ENCODE measurements at places on chromosomes 3 and 15.
A peak's percentile ranks its signal among the peaks of the same experiment; 100 is the strongest.

DNA sequence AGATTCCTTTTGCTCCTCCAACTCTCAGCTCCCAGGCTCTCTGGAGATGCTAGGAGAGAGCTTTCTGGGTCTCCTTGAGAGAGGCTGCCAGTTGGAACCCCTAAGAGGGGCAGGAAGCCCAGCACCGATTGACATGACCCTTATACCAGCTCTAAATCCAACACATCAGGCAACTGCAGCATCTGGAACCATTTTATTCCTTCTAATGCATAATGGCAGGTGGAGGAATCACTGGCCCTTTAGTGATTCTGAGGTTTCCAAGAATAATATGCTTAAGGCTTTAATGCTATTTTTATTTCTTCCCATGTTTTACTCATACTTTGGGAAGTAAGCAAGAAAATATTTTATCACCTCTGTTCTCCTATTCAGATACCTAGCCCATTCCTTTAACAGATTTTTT is 60.3 kb upstream of the TEX264 start:
- no peaks in the 10 kb centered on the region for H3K27me3 ChIP-seq
- no peak overlapping the region for H3K4me3 ChIP-seq
- no peaks in the 10 kb centered on the region for H3K36me3 ChIP-seq

DNA sequence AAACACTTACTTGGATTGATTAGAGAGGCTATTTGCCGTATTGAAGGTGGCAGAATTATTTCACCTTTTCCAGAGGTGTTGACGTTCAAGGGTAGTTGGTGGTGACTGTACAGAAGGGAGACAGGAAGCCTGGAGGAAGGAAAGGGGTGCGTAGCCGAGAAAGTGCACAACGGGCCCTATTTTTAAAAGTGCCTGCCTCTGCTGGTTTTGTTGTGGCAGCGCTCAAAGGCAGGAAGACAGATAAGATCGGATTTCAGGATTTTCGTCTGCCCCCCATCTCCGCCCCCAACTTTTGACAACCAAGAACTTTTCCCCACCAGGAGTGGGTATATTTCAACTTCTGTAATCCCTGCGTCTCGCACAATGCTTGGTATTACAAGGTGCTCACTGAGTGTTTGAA is 38.5 kb downstream of the SMAD3 start:
- H3K4me3 ChIP-seq, result no peak overlapping the region
- H3K4me1 ChIP-seq, result peaks cover 70% of the 10 kb centered on the region
- no peaks in the 10 kb centered on the region for H3K27me3 ChIP-seq
- no peak for DNase-seq

DNA sequence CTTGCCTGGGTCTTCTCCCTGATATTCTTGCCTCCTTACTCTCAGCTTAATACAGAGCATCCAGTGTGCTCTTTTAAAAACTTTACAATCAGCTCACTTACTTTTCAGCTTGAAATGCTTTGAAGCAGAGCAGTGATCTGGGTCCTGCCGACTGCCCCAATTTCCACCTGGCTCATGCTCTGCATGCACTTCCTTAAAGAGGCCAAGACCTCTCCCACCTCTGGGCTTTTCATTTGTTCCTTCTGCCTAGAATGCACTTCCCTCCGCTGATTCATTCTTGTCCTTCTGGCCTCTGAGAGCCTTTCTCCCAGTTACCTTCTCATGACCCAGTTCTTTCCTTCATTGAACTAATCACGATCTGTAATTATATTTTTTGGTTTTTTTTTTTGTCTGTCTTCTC is 1.9 kb upstream of the CCNDBP1 start:
- H3K36me3 ChIP-seq, result no peaks in the 10 kb centered on the region
- H3K27ac ChIP-seq, result no peak overlapping the region
- no peak overlapping the region for H3K4me3 ChIP-seq

GRCh38 chr3:50609763-50610085 is 1.9 kb downstream of the CISH start:
- no peak overlapping the region for H3K4me3 ChIP-seq
- H3K27ac ChIP-seq, result no peak overlapping the region
- no peaks in the 10 kb centered on the region for H3K27me3 ChIP-seq
- peaks cover 4% of the 10 kb centered on the region for H3K4me1 ChIP-seq
- DNase-seq, result no peak
- H3K36me3 ChIP-seq, result peaks cover 22% of the 10 kb centered on the region

DNA sequence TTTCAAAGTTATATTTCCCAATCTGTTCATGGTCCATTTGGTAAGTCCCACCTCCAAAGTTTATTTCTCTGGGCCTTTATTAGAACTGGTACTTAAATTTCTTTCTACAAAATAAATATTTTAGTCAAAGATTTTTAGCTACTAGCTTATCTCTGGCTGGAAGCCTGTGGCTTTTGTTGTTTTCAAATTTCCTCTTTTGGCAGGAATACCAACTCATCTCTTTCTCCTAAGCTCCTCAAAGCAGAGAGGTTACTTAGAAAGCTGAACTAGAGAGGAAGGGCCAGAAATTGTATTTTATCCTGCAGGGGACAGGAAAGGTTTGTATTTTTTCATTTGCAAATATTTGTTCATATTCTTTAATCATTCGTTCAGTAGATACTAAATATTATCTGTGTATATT is 227.8 kb downstream of the TBL1XR1 start:
- peaks cover 4% of the 10 kb centered on the region for H3K4me1 ChIP-seq
- no peak overlapping the region for H3K4me3 ChIP-seq
- H3K36me3 ChIP-seq, result no peaks in the 10 kb centered on the region
- no peak overlapping the region for H3K27ac ChIP-seq

GRCh38 chr15:94582368-94582767 is 351.0 kb downstream of the MCTP2 start:
- no peaks in the 10 kb centered on the region for H3K36me3 ChIP-seq
- no peaks in the 10 kb centered on the region for H3K27me3 ChIP-seq
- H3K4me1 ChIP-seq, result no peaks in the 10 kb centered on the region

DNA sequence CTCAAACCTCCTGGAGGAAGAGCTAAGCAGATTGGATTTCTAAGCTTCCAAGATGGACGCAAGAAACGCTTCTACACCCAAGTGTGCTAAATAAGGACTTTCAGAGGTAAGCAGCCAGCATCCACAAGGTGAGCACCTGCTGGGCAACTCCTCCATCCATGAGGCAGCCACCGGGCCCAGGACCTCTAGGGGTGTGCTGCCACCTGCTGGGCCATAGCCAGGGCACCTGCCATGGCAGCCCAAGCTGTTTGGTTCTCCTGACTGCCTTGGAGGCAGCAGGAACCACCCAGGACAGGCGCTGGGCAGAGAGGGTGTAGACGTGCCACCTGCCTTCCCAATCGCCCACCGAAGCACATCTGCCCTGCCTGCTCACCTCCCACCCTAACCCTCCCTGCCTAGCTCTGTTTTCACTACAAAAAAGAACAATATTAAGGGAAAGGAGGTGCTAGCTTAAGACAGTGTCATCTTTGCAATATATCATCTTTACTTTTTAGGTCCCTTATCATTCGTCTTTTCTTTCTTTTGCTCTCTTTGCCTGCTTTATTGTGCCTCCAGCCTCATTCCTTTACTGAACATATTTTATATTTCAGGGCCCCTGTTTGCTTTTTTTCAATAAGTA is 12.9 kb downstream of the C15orf62 start:
- H3K4me3 ChIP-seq, result no peak overlapping the region
- no peaks in the 10 kb centered on the region for H3K27me3 ChIP-seq
- H3K36me3 ChIP-seq, result peaks cover 14% of the 10 kb centered on the region
- DNase-seq, result no peak
- H3K4me1 ChIP-seq, result peaks cover 5% of the 10 kb centered on the region
- no peak overlapping the region for H3K27ac ChIP-seq

DNA sequence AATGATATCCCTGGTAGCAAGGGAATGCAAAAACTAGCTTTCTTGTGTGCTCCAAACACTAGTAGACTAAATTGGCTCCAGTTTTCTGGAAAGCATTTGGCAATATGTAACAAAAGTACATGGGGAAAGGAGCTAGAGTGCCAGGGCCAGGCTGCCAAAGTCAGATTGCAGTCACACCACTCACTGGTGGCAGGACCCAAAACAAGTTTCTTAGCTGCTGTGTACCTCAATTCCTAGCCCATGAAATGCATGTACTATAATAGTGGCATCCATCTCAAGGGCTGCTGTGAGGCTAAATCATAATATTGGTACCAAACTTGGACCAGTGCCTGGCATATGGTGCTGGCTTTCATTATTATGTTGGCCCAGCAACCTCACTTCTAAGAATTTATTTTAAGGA is 49.3 kb downstream of the CLDN18 start:
- DNase-seq, result no peak
- no peaks in the 10 kb centered on the region for H3K27me3 ChIP-seq
- no peak overlapping the region for H3K27ac ChIP-seq
- peaks cover 23% of the 10 kb centered on the region for H3K36me3 ChIP-seq
- peaks cover 18% of the 10 kb centered on the region for H3K4me1 ChIP-seq
- no peak overlapping the region for H3K4me3 ChIP-seq

DNA sequence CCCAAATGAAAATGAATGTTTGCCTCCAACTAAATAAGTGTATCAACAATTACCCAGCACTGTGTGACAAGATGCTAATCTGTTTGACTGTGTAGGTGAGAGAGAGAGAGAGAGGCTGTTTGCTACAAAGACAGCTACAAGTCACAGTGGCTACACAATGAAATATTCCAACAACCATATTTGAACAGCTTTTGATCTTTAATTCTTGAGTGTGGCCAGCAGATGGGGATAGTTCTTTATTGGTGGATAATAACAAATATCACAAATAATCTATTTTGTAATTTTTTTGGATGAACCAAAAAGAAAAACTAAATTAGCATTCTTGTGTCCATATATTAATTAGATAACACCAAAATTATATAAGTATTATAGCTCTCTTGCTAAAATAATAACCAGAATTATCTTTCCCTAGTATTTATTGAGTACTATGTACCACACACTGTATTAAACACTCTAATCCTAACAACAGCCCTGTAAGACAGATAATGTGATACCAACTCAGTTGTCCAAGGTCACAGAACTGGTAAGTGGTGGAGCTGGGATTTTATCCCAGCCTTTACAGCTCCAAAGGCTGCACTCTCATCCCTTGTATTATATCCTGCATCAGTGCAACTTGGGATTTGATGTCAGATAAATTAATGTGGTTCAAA is 61.9 kb upstream of the C3orf80 start:
- DNase-seq, result peak; percentile 47
- no peak overlapping the region for H3K4me3 ChIP-seq
- no peaks in the 10 kb centered on the region for H3K27me3 ChIP-seq
- no peak overlapping the region for H3K27ac ChIP-seq
- no peaks in the 10 kb centered on the region for H3K4me1 ChIP-seq
- H3K36me3 ChIP-seq, result no peaks in the 10 kb centered on the region

DNA sequence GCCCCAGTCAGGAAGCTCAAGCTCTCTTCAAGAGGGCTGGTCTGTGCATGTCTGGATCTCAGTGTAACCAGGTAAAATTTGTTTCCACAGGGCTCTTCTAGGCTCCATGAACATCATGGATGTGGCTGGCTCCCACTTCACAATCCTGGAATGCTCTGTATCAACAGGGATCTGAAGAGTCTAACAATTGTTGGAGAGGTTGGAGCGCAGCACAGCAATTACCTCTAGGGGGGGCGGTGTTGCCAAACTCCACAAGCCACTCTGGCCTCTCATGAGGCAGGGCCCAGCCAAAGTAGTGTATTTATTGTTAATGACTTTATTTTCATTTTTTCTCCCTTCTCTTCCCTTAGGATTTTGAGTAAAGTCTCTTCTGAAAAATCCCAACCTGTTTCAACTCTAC is 6.1 kb upstream of the EIF2B5 start:
- H3K36me3 ChIP-seq, result no peaks in the 10 kb centered on the region
- H3K27me3 ChIP-seq, result no peaks in the 10 kb centered on the region
- DNase-seq, result peak; percentile 58
- no peak overlapping the region for H3K4me3 ChIP-seq
- H3K4me1 ChIP-seq, result no peaks in the 10 kb centered on the region

DNA sequence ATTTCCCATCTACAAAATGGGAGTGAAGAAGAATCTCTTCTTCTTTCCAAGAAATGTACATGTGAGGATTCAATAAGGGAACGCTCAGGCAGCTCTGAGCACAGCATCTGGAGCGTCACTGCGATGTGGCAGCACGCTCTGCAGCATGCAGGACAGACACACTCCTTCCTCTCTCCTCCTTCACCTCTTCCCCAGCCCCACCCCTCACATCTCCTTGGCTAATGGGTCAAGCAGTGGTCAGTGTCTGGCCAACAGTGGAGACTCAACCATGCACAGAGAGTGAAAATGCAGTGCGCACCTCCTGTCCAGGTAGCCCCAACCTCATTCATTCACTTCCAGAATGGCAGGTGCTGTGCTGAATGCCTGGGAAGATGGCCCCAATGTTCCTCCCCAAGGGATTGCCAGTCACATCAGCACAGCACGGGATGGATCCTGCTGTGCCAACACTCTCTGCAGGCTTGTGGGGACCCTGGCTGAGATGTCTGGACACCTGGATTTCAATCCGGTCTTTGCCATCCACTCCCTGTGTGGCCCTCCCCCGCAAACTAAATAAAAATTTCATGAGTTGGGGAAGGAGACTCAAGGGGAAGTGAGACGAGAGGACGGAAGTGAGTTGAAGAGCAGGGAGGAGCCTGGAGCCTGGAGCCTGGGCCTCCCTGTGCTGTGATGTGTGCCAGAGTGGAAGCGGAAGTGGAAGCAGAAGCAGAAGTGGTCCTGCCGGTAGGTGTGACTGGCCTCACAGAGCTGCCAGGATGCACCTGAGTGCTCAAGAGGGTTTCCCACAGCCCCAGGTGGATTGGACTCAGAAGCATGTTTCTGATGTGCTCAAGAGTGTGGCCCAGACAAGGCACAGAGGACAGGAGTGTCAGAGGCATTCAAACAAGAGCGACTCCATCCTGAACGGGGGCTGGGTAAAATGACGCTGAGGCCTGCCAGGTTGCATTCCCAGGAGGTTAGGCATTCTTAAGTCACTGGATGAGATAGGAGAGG is 163.9 kb downstream of the SMAD6 start:
- DNase-seq, result no peak
- H3K4me3 ChIP-seq, result no peak overlapping the region
- peaks cover 3% of the 10 kb centered on the region for H3K27me3 ChIP-seq
- H3K36me3 ChIP-seq, result peaks cover 4% of the 10 kb centered on the region
- H3K27ac ChIP-seq, result no peak overlapping the region

GRCh38 chr3:37145611-37146010 is 28.8 kb downstream of the LRRFIP2 start:
- H3K4me1 ChIP-seq, result no peaks in the 10 kb centered on the region
- H3K27ac ChIP-seq, result no peak overlapping the region
- no peak overlapping the region for H3K4me3 ChIP-seq
- H3K27me3 ChIP-seq, result no peaks in the 10 kb centered on the region
- DNase-seq, result no peak

GRCh38 chr3:39910826-39911464 is 101.5 kb downstream of the MYRIP start:
- no peak overlapping the region for H3K27ac ChIP-seq
- no peak for DNase-seq
- H3K36me3 ChIP-seq, result no peaks in the 10 kb centered on the region
- no peak overlapping the region for H3K4me3 ChIP-seq

GRCh38 chr15:82877825-82878224 is 68.4 kb downstream of the WHAMM start:
- no peak for DNase-seq
- H3K4me3 ChIP-seq, result no peak overlapping the region
- H3K27me3 ChIP-seq, result 0 out of 2 replicates have a peak, but pooled peaks cover 2% of the 10 kb centered on the region
- H3K36me3 ChIP-seq, result no peaks in the 10 kb centered on the region

- peak overlapping the region; percentile 88 for H3K4me3 ChIP-seq
- peak; percentile 18 for DNase-seq
- no peaks in the 10 kb centered on the region for H3K27me3 ChIP-seq
- H3K4me1 ChIP-seq, result peaks cover 5% of the 10 kb centered on the region
Measured at GRCh38 chr15:84982301-84982920, 755 bp downstream of the PDE8A start.
